ENCODE measurements at places on chromosomes 4 and X. TPM values are rescaled to one million over a fixed set of nuclear protein-coding genes. Genes with fewer than 3 reads are reported as not detected.

The TCEAL2 gene
- total RNA-seq = not detected

The CT83 gene
- not detected for total RNA-seq

The ITGB1BP2 gene
- 1.3 TPM for total RNA-seq

The LIMCH1 gene
- total RNA-seq = 44.5 TPM

The ELOVL6 gene
- total RNA-seq = 1.9 TPM

The FSTL5 gene
- total RNA-seq = under 0.01 TPM

The PCDH18 gene
- 1.7 TPM for total RNA-seq

All from dermis blood vessel endothelial cell (primary cell).